ENCODE measurements at places on chromosomes 7 and 10. TPM values are rescaled to one million over a fixed set of nuclear protein-coding genes. Genes with fewer than 3 reads are reported as not detected.

STK31 gene
- polyA plus RNA-seq = 0.15 TPM

PPIF gene
- polyA plus RNA-seq = 193 TPM

GRCh38 chr10:50470345-50470744 lies 153.4 kb downstream of the SGMS1 start:
- no peak overlapping the region for H3K27ac ChIP-seq
- DNase-seq = no peak
- no peak overlapping the region for H3K4me3 ChIP-seq
- H3K27me3 ChIP-seq = no peaks in the 10 kb centered on the region
- no peaks in the 10 kb centered on the region for H3K36me3 ChIP-seq
- H3K4me1 ChIP-seq = peaks cover 43% of the 10 kb centered on the region

- H3K27me3 ChIP-seq = no peaks in the 10 kb centered on the region
- no peak overlapping the region for H3K4me3 ChIP-seq
- no peaks in the 10 kb centered on the region for H3K36me3 ChIP-seq
- no peak for DNase-seq
- H3K4me1 ChIP-seq = peaks cover 40% of the 10 kb centered on the region
- peak overlapping the region; percentile 85 for H3K27ac ChIP-seq
These were observed 13.9 kb downstream of the HDAC9 start for GRCh38 chr7:18509481-18509880.

DNA sequence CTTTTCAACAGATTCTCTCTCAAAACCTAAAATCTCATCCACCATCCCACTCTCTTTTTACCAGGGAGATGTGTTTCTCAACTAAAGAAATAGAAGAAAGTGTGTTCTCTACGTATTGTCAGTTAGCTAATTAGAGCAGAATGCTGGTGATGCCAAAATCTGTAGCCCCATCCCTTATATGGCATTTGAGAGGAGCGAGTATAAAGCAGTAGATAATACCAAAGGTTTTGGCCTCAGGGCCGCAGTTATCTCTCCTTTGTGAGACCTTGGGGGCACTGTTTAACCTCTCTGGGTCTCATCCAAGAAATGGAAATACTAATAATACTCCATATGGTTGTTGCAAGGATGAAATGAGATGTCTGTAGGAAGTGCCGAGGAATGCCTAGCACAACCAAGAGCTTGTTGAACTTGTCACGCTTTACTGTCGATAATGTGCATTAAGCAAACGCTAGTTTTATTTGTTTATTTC lies 456 bp upstream of the DLD start:
- peak overlapping the region; percentile 95 for H3K27ac ChIP-seq
- peaks cover 24% of the 10 kb centered on the region for H3K36me3 ChIP-seq
- peaks cover 20% of the 10 kb centered on the region for H3K4me1 ChIP-seq

RTKN2 gene
- polyA plus RNA-seq = not detected

GRCh38 chr7:158420591-158421340 lies 166.9 kb downstream of the PTPRN2 start:
- DNase-seq = no peak
- H3K4me1 ChIP-seq = no peaks in the 10 kb centered on the region
- no peaks in the 10 kb centered on the region for H3K27me3 ChIP-seq

GRCh38 chr10:4254101-4254994 lies 469.3 kb upstream of the KLF6 start:
- no peaks in the 10 kb centered on the region for H3K36me3 ChIP-seq
- H3K27ac ChIP-seq = no peak overlapping the region
- H3K4me1 ChIP-seq = no peaks in the 10 kb centered on the region
- no peak for DNase-seq
- H3K4me3 ChIP-seq = no peak overlapping the region

GHRHR gene
- polyA plus RNA-seq = not detected

- H3K4me1 ChIP-seq = peaks cover 6% of the 10 kb centered on the region
- H3K27ac ChIP-seq = no peak overlapping the region
- no peaks in the 10 kb centered on the region for H3K36me3 ChIP-seq
- H3K27me3 ChIP-seq = no peaks in the 10 kb centered on the region
- H3K4me3 ChIP-seq = no peak overlapping the region
These were observed 120.8 kb upstream of the NANOS1 start for GRCh38 chr10:118908557-118909256.

DNA sequence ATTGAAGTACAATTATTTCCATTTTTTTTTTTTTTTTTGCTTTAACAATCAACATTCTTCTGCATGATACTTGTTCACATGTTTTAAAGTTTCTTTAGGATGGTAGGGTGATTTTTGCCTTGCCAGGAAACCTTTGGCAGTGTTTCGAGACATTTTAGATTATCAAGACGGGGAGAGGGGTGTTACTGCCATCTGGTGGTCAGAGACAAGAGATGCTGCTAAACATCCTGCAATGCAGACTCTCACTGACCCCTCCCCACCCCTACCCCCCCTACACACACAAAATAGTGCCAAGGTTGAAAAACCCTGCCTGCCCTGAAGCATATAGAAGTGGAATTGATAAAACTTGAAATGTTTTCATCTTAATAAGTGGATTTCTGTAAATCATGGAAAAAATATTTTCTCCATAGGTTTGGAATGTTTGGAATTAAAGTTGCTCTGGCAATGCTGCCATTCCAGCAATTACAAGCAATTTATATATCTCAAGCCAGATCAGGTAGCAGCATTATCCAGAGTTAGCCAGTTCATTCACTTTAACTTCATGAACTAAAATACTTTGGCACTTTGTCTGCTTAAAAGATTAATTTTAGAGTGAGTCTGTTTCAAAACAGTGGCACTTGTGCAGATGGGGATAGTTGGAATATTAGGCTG lies 62.1 kb downstream of the SDHAF3 start:
- H3K4me1 ChIP-seq = no peaks in the 10 kb centered on the region
- H3K4me3 ChIP-seq = no peak overlapping the region
- DNase-seq = peak; percentile 29
- H3K27me3 ChIP-seq = no peaks in the 10 kb centered on the region

TMEM225B gene
- polyA plus RNA-seq = 0.10 TPM

Measured in heart left ventricle (tissue), 16 donors.